Forelimb muscle (tissue), 1 donor: ENCODE measurements at places on chromosomes 13 and 19.

DNA sequence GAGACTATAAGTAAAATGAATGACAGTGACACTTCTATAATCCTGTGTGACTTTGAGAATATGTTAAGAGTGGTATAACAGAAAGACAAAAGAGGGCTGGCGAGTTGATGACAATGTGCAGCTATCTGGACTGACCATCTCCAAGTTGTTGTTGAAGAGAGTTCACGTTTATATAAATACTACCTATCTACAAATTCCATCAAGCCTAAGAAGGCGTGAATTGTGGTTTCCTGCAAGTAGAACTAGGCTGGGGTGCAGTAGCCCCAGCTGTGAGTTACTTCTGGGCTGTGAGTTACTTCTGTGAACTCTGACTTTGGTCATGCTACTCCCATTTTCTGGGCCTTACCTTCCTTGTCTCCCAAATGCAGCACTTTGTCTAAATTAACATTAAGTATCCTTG lies 561.0 kb downstream of the TBC1D4 start:
- no peak for DNase-seq

GRCh38 chr19:3027292-3027691 lies 1.8 kb downstream of the TLE2 start:
- DNase-seq: no peak

GRCh38 chr13:28031896-28032288 lies 43.4 kb upstream of the URAD start:
- no peak for DNase-seq

GRCh38 chr19:7069904-7070226 lies 362 bp downstream of the ZNF557 start:
- no peak for DNase-seq

- no peak for DNase-seq
These were observed 4.9 kb downstream of the SKA3 start for GRCh38 chr13:21171420-21171819.

GRCh38 chr13:36341718-36342117 lies 4.5 kb downstream of the SPART start:
- DNase-seq: no peak

GRCh38 chr13:81610644-81611043 lies 1269.7 kb upstream of the SPRY2 start:
- DNase-seq: no peak

DNA sequence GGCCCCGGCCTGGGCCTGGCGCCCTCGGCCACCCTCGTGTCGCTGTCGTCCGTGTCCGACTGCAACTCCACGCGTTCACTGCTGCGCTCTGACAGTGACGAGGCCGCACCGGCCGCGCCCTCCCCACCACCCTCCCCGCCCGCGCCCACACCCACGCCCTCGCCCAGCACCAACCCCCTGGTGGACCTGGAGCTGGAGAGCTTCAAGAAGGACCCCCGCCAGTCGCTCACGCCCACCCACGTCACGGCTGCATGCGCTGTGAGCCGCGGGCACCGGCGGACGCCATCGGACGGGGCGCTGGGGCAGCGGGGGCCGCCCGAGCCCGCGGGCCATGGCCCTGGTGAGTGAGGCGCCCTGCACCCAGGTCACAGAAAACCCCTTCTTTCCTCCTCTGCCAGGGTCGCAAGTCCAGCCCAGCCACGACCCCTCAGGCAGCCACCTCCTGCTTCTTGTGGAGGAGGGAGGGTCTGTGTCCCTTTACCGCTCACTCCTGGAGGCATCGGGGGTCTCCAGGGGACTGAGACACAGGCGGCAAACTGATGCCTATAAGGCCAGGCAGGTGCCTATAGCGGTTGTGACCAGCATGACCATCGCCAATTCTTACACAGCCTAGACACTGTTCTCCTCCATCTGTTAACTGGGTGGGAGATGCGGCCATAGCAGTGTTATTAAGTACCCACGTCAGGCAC lies 4.2 kb downstream of the TTC9B start:
- no peak for DNase-seq

GRCh38 chr13:97852181-97852874 lies 101.1 kb upstream of the IPO5 start:
- DNase-seq: no peak

DNA sequence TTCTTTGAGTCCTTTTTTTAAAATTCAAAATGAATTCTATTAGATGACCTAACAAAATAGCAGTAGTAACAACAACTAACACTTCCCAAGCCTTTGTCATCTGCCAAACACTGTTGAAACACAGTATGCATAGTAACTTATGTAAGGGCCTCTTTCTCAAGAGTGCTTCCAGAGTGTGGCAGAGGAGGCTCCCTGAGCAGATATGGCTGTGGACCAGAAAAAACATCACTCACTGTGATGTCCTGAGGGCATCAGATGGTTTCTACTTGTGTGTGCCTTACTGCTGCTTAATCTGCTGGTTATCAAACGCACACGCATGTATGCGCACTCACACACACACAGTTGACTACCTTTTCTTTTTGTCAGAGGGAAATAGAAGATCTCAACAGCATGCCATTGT lies 110.8 kb downstream of the DLEU7 start:
- DNase-seq: no peak

DNA sequence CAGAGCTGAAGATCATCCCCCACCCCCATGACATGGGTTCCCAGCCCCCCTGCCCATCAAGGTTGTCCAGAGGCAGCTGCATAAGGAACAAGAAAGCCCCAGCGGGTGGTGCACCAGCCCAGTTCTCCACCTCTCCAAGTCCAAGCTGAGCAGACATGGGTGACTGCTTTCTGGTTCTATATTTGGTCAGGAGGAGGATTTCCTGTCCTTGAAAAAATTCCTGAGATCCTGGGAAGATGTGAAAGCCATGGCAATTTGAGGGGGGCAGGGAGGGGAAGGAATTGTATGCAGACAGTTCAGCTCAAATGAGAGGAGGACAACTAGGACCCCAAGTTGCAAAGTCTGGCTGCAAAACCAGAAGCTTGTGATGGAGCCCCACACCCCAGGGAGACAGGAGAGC lies 55.4 kb upstream of the ADGRE5 start:
- no peak for DNase-seq

GRCh38 chr19:10226376-10227025 lies 4.6 kb downstream of the S1PR2 start:
- peak; percentile 89 for DNase-seq

- no peak for DNase-seq
These were observed 129.9 kb downstream of the GGACT start for GRCh38 chr13:100458673-100459072.

- DNase-seq: no peak
These were observed 24.3 kb downstream of the LEUTX start for GRCh38 chr19:39802958-39803357.

- DNase-seq: no peak
These were observed 44.8 kb downstream of the DNM2 start for GRCh38 chr19:10762656-10763055.

- no peak for DNase-seq
These were observed 8.0 kb downstream of the KLC3 start for GRCh38 chr19:45348367-45349125.

GRCh38 chr13:27289011-27289665 lies 18.5 kb downstream of the RASL11A start:
- DNase-seq: no peak
